Inflammatory macrophage treated with lipopolysaccharide for 4 hours (primary cell): ENCODE measurements at places on chromosomes 12 and 14.

- DNase-seq: no peak
These were observed at the start of gene P2RX2 for GRCh38 chr12:132618683-132619043. Gene P2RX2 (plus strand): TSS chr12:132618776. CDS start chr12:132618817, 41 bp downstream.

DNA sequence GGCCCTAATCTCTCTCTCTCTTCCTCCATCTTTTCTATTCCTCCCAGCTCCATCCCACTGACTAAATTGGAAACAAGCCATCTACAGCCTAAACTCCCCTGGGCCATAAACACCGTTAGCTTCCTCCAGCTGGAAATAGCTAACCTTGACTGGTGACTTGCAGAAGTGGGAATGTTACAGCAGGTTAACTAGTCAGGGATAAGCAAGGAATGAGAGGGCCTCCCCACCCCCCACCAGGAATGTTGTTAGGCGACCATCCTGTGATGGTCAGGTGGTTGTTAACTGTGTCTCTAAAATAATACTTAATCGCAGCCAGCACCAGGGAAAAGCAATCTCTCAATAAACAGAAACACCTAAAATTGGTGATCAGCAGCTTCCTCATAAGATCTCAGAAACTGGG, 40.8 kb downstream of the MIS18BP1 start:
- no peak for DNase-seq

- DNase-seq: peak; percentile 43
These were observed 10.4 kb downstream of the MAP4K5 start for GRCh38 chr14:50521912-50522341.

DNA sequence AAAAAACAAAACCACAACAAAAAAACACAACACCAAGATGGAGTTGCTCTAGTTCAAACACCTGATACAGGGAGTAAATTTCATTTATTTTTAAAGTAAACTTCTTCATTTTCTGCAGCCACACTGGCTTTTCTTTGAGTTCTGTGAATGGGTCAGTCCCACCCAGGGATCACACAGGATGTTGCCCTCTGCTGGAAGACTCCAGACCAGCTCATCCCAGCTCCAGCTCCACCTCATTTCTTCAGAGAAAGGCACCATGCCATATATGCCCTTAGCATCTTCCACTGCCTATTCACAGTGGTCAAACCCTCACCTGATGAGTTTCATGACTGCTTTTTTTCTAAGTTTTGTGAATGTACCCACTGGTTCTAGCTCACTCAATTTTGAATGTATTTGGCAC, 8.0 kb downstream of the GLIPR1 start:
- DNase-seq: peak; percentile 60

- no peak for DNase-seq
These were observed 616.5 kb downstream of the TRHDE start for GRCh38 chr12:72888693-72889092.

GRCh38 chr14:33704481-33704880, 246.4 kb downstream of the EGLN3 start:
- no peak for DNase-seq

DNA sequence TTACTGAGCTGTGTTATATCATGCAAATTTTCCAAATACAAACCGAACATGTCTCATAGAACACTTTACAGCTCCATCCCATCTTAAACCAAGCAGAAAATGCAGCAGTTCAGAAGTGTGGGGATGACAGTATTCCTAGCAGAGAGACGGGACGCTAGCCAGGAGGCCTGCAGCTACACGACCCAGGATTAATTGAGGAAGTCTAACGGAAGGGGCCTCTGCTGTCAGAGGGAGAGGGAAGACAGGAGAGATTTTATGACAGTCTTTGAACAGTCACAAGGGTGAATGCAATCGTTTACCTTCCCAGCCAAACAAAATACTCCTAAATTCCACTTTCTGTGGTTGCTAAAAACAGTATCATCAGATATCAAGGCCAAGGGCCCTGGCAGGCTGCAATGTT, 261.9 kb downstream of the TMEM132D start:
- no peak for DNase-seq

- DNase-seq: no peak
These were observed 30.8 kb upstream of the LRP1-AS start for GRCh38 chr12:57178213-57178612.

DNA sequence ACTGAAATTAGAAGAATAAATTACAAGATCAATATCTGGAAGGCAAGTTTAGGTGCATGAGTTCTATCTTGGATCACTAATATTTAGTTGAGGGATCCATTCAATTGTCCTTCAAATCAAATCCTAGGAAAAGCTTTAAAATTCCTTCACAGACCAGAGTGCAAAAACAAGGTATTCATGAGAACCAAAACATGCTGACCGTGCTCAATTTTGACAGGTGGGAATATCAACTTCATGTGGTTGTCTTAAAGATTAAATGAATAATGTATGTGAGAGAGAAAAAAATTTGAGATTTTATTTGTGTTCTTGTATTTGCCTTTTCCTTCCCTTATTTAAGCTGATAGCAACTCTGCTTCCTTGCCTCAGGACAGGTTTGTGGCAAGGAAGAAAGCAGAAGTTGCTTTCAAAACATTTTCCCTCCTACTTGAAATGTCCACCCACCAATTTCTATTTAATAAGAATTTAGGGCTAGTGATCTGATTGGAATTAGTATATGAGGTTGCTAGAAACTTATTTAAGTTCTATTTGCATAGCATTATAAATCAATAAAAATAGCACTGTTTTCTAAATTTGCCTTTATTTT, 4.9 kb upstream of the PPP1R12A start:
- DNase-seq: peak; percentile 46

DNA sequence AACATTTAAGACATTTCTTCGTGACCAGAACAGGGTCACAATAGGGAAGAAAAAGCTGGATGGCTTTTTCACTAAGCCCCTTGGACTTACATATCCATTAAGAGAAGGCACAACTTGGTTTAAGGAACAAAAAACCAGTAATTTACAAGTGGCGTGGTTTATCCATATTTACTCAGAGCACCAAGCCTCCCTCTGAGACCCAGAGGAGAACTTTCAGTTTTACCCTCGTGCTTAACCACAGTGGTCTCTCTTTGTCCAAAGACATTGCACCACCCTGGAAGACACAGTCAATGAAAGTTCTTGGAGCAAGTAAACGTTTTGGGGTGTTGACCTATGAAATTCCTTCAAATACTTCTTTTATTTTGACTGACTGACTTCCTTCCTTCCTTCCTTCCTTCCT, 52.5 kb downstream of the SSPN start:
- DNase-seq: peak; percentile 85

- no peak for DNase-seq
These were observed 52.6 kb downstream of the GALC start for GRCh38 chr14:87940382-87940781.

- DNase-seq: no peak
These were observed 763.9 kb downstream of the NRXN3 start for GRCh38 chr14:78933948-78934524.

GRCh38 chr12:10212739-10213131, at the start of gene GABARAPL1:
Gene GABARAPL1 (plus strand): TSS chr12:10212877. CDS start chr12:10213130, 253 bp downstream.
- DNase-seq: peak; percentile 85

DNA sequence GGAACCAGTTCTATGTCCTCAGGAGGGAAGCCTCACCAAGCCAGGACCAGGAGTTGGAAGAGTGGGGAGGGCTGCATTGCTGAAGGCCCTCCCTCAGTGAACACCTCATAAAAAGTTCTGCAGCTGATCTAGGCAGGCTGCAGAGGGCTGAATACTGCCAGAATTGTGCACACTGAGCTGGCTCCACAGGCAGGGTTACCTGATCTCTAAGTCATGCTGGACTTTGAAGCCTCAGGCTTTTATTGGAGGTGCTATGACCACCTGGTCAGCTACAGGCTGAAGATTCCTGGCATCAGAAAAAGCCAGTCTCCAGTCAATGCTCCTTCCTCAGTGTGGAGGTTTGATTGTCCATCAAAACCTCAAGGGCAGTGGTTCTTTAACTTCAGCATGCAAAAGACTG, 39.7 kb downstream of the FOS start:
- no peak for DNase-seq

DNA sequence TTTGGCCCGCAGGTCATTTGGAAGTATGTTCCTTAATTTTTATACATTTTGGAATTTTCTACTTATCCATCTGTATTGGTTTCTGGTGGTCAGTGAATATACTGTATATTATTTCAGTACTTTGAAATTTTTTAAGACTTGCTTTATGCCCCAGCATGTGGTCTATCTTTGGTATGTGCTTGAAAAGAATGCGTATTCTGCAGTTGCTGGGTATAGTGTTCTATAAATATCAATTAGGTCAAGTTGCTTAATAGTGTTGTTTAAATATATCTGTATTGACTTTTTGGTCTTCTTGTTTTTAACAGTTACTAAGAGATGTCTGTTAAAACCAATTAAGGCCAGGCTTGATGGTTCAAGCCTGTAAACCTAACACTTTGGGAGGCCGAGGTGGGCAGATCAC, 21.7 kb upstream of the SIX1 start:
- no peak for DNase-seq

- no peak for DNase-seq
These were observed 26.1 kb upstream of the GPR68 start for GRCh38 chr14:91270619-91271018.

DNA sequence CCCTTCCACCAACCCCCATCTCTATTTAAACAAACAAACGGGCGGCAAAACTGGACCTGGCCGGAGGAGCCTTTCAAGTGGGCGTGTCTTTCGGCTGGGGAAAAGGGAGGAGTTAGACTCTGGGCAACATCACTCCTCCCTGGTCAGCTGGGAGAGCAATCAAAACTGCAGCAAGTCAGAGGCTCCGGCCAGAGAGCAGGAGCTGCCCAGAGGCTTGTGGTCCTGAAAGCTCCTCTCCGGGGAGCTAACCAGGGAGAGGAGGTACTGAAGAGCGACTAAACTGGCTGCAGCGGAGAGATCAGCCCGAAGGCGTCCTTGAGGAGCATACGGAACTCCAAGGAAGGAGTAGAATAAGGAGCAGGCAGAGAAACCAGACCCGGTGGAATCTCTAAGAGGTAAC, at the start of gene NEUROD4:
Gene NEUROD4 (plus strand): TSS at position 191 of the 400 bp plus-strand sequence. CDS start 6,466 bp downstream, outside the sequence.
- peak; percentile 60 for DNase-seq

DNA sequence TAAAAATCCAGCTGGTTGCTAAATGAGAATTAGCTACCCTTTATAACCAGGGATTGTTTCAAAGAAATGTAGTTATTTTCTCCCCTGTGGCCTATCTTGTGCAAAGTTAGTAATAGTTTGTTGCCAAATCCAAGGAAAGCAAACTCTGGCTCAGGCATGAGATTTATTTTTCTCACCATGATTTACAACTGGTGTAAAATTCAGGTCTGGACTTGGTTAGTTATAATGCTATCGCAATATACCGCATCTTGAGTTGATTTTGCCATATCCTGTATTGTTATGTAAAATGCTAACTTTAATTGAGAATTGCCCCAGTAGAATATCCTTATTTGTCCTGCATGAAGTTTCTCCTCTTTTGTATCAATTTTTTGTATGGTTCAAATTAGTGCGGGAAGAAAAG, 135.5 kb downstream of the CRADD start:
- DNase-seq: no peak

DNA sequence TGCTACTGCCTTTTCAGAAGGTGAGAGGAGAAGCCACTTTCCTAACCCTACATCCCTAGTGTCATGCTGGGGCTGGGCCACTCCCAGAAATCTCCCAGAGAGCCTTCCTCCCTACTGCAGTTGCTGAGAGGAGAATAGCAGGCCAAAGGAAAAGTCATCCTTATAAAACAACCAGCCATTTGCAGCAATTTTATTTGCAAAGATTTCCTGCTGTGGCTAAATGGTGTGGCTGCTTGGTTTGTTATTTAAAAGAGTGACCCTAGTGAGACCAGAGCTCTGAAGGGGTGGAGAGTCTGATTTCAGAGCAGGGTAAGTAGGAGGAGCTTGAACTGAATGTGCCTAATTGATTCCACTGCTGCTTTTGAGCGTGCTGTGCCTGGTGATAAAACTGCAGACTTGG, 232.0 kb downstream of the GRIN2B start:
- DNase-seq: no peak

DNA sequence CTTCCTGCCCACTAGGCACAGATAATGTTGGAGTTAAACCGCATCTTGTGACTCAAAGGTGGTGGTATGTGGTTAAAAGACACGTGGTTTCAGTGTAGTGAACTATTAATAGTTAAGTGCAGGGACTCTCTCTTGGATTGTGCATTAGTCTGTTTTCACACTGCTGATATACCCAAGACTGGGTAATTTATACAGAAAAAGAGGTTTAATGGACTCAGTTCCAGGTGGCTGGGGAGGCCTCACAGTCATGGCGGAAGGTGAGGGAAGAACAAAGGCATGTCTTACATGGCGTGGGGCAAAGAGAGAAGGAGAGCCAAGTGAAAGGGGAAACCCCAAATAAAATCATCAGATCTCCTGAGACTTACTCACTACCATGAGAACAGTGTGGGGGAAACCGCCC, 362.3 kb downstream of the GLT1D1 start:
- DNase-seq: no peak

DNA sequence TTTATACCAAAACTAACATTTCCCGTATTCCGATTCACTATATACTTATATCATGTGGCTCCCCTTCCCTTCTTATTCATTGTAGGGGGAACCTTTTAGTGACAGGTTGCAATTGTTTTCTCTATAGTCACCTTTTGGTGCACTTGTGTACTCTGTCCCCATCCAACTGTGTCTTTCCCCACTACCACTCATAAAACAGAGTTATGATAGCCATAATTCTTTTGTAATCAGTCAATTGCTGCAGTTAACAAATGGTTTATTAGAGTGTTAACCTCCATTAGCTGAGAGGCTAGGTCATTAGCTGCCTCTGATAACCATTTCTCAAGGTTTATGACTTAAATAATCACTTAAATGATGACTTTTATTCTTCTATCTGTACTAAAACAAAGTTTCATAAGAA, 338.1 kb upstream of the SEL1L start:
- no peak for DNase-seq

DNA sequence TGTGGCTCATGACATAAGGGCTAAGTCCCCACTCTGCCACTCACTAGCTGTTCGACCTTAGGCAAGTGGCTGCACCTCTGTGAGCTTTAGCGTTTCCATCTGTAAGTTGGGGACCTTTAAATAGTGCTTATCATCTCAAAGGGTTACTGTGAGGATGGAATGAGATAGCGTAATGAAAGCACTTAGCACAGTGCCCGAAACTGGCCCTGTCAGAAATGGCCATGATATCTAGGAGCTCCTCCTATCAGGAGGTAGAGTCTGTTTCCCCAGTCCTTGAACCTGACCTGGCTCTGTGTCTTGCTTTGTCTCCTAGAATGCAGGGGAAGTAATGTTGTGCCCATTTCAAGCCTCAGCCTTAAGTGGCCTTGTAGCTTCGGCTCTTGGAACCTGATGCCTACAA, 211.0 kb downstream of the RBM19 start:
- DNase-seq: no peak

- DNase-seq: peak; percentile 17
These were observed 1766.9 kb upstream of the SEL1L start for GRCh38 chr14:83300476-83301064.
